ENCODE measurements at places on chromosomes 1 and 21.

DNA sequence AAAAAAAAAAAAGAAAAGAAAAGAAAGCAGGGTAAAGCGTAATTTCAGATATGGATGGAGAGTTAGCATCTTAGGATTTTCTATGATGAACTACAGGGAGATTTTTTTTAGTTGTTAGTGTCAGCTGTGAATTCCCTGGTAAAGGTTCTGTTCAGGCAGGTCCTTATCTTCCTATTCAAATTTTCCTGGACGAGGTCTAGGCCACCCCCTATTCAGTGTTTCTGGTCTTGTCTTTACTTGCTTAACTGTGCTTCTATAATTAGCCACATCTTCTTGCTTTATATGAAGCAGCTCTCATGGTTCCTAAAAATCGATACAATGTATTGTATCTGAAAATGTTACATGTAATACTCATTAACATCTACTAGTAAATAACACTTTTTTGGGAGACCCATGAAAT, 157.8 kb downstream of the LHX8 start:
- DNase-seq = no peak

GRCh38 chr1:224383218-224383617, 26.5 kb downstream of the CNIH4 start:
- DNase-seq = no peak

DNA sequence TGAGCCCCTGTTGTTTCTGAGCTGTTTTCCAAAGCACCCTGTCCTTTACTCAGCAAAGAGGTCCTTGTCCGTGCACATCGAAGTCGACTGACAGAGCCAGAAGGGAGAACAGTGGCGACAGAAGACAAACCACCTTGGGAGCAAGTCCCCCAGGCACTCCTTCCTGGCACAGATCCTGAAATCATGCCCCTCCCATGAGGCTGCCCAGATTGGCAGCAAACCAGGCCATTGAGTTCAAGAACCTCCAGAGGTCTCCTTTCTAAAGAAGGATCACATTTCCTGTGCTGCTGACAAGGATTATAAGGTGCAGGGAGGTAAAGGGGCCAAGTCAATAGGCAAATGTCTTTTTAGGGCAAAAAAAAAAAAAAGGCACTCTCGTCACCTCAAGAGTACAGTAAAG, 84.7 kb upstream of the HIVEP3 start:
- DNase-seq = peak; percentile 82

GRCh38 chr1:38892976-38893375, 11.6 kb upstream of the GJA9 start:
- no peak for DNase-seq

DNA sequence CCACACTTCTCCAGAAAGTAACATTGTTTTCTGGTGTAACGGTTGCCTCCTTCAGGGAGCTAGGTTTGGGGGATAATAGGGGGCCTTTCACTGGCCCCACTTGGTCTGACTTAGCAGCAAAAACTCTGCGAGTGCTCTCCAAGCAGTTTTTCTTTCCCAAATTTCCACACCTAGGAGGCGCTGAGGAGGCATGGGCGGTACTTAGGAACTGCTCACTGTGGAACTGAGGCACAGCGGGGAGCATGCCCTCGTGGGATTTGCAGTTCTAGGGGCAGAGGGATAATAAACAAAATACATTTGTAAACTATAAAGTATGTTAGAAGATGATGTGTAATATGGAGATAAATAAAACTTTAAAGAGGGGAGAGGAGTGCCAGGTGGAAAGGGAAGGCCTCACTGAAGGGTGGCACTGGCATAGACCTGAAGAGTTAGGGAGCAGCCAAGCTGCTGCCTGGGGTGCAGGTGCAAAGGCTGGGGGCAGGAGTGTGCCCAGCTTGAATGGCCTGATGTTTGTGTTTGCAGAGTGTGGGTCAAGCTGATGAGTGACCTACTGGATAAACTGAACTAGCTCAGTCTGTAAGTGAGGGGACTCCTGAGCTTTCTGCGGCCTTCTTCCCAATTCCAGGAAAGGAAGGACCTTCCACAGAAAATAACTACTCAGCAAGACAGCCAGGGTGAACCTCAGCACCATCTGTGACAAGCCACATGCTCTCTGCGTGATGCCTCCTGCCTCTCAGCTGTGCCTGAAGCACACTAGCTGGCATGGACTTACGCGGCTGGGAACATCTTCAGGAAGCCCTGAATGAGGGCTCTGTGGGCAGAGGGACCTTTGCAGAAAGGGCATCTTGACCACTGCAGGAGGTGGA, 1.9 kb downstream of the EPHX1 start:
- no peak for DNase-seq

DNA sequence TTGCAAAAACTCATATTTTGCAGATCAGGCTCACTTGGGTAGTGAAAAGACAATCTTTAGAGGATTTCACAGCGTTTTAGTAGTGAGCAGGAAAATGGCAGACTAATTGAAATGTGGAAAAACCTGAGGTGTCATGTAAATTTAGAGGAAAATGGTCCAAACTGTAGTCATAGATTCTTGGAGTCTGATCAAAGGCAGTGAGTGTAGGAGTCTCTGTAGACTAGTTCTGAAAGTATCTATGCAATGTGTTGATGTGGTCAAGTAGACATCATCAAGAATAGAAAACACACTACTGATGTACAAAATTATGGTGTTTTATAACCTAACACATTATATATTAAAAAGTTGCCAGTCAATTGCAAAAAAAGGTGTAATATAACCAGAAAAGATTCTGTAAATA, 143.2 kb upstream of the C1orf105 start:
- no peak for DNase-seq

DNA sequence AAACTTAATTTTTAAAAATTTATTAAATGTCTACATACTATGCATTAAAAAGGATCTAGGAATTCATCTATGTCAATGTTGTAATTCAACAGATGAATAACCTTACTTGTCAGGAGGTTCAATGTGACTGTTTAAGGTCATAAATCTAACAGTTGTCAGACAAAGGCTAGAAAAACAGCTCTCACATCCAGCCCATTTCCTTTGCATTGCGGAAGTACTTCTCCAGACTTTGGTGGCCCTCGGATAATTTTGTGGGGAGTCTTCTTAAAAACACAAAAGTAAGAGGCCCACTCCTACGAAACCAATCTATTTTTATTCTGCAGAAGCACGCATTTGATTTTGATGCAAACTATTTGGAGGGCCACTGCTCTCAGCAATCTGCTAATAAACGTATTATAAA, 122.6 kb upstream of the CHRM3 start:
- DNase-seq = no peak

- DNase-seq = no peak
Measured at GRCh38 chr21:20852866-20853265, 145.3 kb upstream of the NCAM2 start.

DNA sequence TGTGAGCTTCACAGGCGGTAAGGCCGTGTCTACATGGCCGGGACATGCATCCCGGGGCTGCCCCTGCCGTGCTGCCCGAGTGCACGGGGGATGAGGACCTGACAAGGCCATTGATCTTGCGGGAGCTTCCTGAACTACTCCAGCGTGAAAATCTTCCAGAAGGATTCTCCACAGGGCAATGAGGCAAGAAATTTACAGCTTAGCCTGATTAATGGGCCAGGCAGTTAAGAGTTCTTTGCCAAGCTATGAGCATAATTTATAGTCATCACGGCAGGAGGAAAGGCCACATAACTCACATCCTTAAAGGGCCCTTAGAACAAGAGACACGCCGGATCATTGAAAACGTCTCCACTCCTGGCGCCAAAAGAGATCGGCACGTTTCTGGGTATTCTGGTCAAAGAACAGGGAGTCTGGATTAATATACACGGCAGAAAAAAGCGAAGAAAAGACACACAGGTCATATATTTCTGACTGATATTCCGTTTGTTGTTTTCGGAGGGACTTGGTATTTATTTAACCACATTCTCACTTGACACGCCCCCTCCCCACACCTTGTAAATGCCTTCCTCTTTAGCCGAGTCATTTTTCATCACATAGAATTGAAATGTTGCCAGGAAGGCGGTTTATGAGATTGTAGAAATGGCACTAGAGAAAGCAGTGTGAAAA, 180.5 kb downstream of the DYRK1A start:
- DNase-seq = no peak

DNA sequence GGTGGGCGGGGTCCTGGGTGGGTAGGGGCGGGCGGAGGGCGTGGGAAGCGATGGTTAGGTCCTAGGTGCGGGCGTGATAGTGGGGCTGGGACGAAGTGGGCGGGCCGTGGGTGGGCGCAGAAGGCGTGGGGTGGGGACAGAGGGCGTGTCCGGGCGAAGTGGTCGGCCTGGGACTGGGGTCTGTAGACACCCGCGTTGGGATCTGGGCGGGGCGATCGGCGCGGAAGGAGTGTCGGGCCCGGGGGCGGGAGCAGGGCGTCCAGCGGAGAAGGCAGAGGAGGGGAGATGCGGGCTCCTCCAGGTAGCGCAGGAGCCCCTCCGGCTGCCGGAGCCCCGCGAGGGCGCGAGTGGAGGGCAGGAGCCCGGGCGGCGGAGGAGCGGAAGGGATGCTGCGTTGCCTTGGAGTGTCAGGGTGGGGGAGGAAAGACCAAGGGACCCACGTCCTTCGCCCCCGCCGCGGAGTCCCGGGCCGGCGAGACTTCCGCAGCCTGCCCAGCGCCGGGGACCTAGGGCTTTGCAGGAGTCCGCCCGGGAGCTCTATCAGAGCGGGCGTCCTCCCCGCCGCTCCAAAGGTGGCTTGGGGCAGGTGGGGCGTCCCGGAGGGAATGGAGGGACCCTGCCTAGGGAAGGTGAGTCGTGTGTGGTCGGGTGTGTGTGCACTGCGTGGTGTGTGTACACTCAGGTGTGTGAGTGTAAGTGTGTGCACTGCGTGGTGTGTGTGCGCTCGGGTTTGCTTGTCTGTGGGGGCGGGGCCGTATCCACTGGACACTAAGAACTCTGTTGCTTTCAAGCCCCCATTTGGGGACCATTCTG, 27.0 kb upstream of the PRSS38 start:
- peak; percentile 54 for DNase-seq

DNA sequence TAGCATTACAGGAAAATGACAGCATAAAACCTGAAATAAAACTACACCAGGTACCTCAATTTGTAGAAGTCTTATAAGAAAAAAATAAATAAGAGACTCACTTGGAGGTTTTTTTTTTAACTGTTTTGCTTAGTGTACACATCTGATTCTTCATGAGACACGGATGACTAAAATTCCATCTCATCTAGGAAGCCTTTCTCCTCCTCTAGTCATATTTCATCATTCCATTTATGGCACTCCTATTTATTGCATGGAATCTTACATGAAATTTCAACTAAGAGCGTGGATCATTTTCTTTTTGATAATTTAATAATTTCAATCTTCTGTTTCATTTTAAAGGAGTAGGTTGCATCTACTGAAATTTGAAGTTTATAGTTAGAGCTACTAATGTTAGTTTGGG, 1.6 kb upstream of the PTGS2 start:
- DNase-seq = no peak

DNA sequence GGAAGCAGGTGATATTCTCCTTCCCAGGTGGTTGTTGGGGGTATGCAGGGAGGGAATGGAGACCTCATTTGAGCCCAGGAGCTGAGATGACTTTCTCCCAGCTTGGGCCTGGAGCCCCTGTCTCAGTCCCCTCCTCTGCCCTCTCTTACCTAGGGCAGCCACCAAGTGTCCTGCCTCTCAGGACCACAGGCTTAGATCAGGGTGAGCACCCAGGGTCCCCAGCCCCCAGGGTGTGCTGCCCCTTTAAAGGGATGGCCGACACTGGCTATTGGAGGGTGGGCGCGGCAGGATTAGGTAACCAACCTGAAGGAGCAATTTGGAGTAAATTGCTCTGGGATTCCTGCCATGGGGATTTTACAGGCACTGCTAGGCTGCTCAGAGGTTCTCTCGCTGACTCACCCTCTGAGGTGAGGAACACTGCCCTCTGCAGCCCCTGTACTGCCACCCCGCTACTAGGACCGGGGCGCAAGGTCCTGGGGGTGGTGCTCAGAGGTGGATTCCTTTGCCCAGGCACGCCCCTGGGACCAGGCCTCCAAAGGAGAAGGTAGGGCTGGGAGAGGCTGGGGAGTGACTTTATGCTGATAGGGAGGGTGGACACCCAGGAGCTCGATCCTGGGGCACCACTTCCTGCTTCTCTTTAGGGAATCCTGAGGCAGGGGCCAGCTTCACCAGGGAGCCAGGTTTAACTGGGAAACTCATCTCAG, 1.5 kb downstream of the RPS6KA1 start:
- DNase-seq = peak; percentile 90

DNA sequence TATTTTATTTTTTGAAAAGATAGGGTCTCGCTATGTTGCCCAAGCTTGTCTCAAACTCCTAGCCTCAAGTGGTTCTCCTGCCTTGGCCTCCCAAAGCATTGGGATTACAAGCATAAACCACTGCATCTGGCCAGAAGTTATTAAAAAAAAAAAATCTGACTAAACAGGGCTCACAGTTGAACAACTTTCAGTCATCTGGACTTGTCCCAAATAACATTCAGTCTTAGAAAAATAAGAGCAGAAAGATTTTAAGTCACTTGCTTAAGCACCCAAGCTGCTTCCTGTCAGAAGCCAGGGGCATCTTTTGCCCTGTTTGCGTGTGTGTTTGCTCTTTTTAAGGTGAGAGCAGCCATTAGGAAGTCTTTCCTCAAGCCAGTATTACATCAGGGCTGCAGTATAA, 286.8 kb downstream of the LMO4 start:
- DNase-seq = no peak

- DNase-seq = no peak
Measured at GRCh38 chr21:45421071-45421845, 16.3 kb downstream of the COL18A1 start.

GRCh38 chr1:28642056-28642846, 616 bp downstream of the TAF12 start:
- no peak for DNase-seq

GRCh38 chr1:178220094-178220493, 126.2 kb downstream of the RASAL2 start:
- DNase-seq = no peak

DNA sequence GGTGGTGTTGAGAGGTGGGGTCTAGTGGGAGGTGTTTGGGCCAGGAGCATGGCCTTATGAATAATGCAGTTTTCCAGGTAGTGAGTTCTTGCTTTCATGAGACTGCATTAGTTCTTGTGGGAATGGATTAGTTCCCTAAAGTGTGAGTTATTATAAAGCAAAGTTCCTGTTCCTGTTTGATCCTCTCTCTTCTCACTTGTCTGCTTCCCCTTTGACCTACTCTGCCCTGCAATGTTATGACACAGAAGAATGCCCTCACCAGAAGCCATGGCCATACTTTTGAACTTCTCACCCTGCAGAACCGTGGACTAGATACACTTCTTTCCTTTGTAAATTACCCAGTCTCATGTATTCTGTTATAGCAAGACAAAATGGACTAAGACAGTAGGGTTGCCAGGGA, 53.6 kb downstream of the MAP3K7CL start:
- no peak for DNase-seq

DNA sequence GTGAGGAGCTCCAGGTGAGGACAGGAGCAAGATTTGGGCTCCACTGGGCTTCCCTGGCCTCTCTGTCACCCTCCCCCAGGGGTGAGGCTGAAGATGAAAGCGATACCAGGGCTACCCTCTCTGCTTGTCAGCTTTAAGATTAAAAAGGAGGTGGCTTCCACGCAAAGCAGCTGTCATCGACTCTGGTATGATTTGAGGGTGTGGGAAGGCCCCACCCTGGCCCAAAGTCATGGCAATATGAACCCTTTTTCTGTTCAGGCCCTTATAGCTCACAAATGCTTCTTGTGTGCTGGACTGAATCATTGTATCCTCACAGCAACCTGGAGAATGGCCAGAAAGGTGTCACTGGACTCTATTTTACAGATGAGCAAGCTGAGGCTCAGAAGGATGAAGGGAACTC, 41.6 kb downstream of the NUAK2 start:
- DNase-seq = no peak
